ENCODE measurements at places on chromosomes 4 and X. TPM values are rescaled to one million over a fixed set of nuclear protein-coding genes. Genes with fewer than 3 reads are reported as not detected.

DNA sequence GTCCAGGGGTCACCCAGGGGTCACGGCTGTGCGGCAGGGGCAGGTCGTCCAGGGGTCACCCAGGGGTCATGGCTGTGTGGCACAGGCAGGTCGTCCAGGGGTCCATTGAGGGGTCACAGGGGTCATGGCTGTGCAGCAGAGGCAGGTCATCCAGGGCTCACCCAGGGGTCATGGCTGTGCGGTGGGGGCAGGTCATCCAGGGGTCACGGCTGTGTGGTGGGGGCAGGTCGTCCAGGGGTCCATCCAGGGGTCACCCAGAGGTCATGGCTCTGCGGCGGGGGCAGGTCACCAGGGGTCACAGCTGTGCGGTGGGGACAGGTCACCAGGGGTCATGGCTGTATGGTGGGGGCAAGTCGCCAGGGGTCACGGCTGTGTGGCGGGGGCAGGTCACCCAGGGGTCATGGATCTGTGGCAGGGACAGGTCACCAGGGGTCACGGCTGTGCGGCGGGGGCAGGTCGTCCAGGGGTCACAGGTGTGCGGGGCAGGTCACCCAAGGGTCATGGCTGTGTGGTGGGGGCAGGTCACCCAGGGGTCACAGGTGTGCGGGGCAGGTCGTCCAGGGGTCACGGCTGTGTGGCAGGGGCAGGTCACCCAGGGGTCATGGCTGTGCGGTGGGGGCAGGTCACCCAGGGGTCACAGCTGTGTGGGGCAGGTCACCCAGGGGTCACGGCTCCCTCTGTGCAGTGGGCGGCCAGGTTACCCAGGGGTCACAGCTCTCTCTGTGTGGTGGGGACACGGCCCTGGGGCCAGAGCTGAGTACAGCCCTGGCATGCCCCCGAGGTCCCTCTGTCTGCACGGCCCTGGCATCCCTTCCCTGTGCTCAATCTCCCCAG, 16.0 kb downstream of the ATP5ME start:
- no peak for DNase-seq

EDA gene
- total RNA-seq = 4.8 TPM

LGI2 gene
- total RNA-seq = 1.5 TPM

FGA gene
- 1.2 TPM for total RNA-seq

XK gene
- total RNA-seq = 4.9 TPM

RHOXF2B gene
- total RNA-seq = not detected

DNA sequence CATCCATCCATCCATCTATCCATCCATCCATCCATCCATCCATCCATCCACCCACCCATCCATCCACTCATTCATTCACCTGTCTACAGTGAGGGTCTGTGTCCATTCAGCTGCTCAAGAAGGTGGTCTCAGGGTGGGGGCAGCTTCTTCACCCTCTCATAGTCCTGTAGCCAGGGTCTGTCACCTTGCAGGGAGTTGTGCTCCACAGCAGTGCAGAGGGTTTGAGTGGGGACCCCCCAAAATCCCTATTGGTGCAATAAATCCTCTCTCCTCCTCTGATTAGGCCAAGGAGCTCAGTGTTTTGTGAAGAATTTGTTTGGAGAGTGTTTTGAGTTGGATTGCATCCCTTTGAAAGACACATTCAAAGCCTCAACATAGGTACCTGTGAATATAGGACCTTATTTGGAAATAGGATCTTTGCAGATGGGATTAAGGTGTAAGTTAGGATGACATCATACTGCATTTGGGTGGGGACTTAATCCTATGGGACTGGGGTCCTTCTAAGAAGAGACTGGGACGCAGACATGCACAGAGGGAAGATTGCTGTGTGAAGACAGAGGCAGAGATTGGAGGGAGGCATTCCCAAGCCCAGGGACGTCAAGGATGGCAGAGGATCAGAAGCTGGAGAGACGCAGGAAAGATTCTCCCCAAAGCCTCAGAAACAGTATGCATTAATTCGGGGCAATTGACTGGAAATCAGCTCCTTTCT, 12.0 kb downstream of the P2RY8 start:
- no peak for DNase-seq

GRCh38 chr4:153651587-153651986, 32.5 kb upstream of the TLR2 start:
- no peak for DNase-seq

- DNase-seq = no peak
Measured at GRCh38 chrX:79325263-79325958, 41.7 kb downstream of the ITM2A start.

DNA sequence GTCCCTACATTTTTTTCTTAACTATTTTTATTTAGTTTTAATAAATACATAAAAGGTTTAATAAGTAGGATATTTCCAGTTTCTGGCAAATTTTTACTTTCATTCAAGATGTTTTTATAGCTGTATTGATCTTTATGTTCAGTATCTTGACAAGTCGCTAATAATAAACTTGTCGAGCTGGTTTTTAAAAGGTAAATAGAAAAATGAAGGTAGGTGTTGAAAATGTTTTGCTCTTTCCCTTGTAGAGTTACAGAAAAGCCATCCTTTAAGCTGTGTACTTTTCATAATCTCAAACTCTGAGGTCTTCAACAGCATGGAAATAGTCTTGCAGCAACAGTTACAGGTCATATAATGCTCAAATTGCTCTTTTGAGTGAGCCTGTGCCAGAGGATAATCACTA, 52.6 kb downstream of the RS1 start:
- no peak for DNase-seq
